ENCODE measurements at places on chromosomes 13 and 19.
A peak's percentile ranks its signal among the peaks of the same experiment; 100 is the strongest.

DNA sequence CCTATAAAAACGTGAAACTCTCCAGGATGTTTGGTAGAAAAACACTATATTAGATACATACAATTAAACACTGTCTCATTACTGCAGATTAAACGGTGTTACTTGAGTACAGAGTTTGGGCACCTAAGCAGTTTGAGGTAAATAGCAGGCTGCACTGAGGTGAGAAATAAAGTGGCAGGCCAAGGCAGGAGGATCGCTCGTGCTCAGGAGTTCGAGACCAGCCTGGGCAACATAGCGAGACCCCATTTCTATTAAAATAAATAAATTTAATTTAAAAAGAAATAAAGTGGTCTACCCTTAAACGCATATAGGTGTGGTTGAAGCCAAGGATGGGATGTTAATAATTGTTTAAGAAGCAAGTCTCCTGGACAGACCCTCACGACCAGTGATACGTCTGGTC is 1.2 kb downstream of the PSPC1 start:
- no peak for DNase-seq

DNA sequence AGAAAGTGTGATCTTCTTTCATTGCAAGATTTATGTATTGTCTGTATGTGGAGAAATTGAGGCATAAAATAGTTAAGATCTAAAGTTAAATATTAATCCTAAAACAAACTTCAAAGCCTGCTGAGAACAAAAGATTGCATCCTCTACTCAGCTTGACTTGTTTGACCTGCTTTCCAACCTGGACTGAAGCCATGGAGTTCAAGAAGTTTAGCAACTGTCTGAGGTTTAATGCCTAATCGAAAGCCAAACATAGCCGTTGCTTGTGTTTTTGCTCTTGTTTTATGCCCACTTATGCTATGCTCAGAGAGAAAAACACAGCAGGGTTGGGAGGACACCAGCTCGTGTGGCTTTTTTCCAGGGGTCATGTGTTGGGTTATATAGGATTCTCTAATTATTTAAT is 135.6 kb downstream of the NUFIP1 start:
- no peak for DNase-seq

DNA sequence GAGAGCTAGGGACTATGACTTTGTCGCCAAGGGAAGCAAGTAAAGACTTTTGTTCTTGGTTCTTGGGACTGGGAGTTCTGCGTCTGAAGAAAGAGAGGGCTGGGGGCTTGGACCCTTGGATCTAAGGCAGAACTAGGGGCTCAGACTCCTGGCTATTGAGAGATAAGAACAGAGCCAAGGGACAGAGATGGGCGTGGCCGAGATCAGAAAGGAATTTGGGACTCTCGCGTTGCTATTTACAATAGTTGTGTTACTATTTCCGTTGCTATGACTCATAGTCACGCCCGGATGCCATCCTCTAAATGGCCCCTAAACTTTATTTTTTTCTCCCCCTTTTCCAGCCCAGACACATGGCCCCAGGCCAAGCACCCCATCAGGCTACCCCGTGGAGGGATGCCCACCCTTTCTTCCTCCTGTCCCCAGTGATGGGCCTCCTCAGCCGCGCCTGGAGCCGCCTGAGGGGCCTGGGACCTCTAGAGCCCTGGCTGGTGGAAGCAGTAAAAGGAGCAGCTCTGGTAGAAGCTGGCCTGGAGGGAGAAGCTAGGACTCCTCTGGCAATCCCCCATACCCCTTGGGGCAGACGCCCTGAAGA is 759 bp downstream of the PPP1R15A start:
- DNase-seq, result no peak

- DNase-seq, result no peak
Measured at GRCh38 chr13:22091971-22092300, 421.1 kb downstream of the FGF9 start.

- no peak for DNase-seq
Measured at GRCh38 chr19:40420451-40420765, 5.4 kb downstream of the SERTAD1 start.

- DNase-seq, result peak; percentile 53
Measured at GRCh38 chr19:17292301-17293074, 10.7 kb downstream of the ABHD8 start.

DNA sequence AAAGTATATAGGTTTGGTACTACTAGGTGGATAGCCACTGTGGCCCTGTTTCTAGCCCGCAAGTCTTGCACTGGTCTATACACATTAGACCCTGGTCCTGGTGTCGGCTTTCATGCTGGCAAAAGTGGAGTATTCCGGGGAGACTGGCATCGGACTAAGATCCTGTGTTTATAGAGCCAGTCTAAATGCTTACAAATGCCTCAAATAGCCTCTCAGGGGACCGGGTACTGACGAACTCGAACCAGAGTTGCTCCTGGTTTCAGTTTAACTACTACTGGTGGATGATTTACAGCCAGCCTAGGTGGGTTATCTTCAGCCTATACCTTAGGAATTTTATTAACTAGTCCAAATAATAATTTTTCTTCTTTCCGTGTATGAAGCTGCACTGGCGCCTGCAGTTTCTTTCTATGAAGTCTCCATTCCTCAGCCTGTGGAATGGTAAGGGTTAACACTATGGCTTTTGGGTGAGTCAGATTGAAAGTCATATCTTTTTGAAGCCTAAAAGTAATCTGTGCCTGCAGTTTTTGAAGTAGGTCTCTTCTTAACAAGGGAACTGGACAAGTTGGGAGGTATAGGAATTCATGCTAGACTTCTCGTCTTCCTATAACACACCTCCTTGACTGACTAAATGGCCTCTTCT is 51.3 kb downstream of the OR10H4 start:
- no peak for DNase-seq
